Hair follicular keratinocyte (primary cell): ENCODE measurements at places on chromosomes 2 and 18. TPM values are rescaled to one million over a fixed set of nuclear protein-coding genes. Genes with fewer than 3 reads are reported as not detected.

XDH gene
- 33.5 and 87.8 TPM in 2 replicates for total RNA-seq

SGPP2 gene
- total RNA-seq, result 0.08 TPM in 2 replicates

TNFAIP6 gene
- 0.46 TPM in 1 of 2 replicates, not detected in the other for total RNA-seq

FSHR gene
- not detected in 2 replicates for total RNA-seq

ELMOD3 gene
- total RNA-seq, result 10.7 and 16.7 TPM in 2 replicates

FBXO41 gene
- total RNA-seq, result 5.4 and 5.5 TPM in 2 replicates

TRABD2A gene
- total RNA-seq, result 0.87 and 5.7 TPM in 2 replicates

FHL2 gene
- total RNA-seq, result 82.8 and 92.8 TPM in 2 replicates

LRATD1 gene
- total RNA-seq, result 6.3 and 8.1 TPM in 2 replicates

ALK gene
- under 0.01 TPM in 1 of 2 replicates, not detected in the other for total RNA-seq

NCKAP5 gene
- 1.3 and 1.7 TPM in 2 replicates for total RNA-seq

RGPD4 gene
- not detected in 2 replicates for total RNA-seq

CEP76 gene
- total RNA-seq, result 5.4 and 10.4 TPM in 2 replicates

ZNF396 gene
- total RNA-seq, result 0.08 and 0.15 TPM in 2 replicates

LYG1 gene
- 0.23 TPM in 1 of 2 replicates, not detected in the other for total RNA-seq
